COLO829 (cell line): ENCODE measurements at places on chromosomes 1 and 21.

GRCh38 chr1:2946999-2947690 lies 74.1 kb upstream of the ACTRT2 start:
- no peak for DNase-seq

DNA sequence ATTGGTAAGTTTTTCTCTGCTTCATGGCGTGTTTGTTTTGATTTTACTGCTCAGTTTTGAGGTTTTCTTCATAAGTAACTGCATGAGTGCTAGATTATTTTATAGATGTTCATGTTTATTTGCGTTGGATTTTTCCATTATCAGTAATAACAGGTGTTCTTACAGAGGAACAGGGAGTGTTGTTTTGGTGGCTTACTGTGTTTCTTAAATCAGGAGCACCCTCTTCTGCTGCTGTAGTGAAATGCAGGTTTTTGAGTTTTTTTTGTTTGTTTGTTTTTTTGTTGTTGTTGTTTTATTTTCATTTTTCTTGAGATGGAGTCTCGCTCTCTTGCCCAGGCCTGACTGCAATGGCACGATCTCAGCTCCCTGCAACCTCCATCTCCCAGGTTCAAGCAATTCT lies 32.6 kb downstream of the CTBS start:
- no peak for DNase-seq

GRCh38 chr1:2934156-2934540 lies 87.1 kb upstream of the ACTRT2 start:
- DNase-seq, result no peak

GRCh38 chr1:62361431-62361830 lies 42.2 kb upstream of the KANK4 start:
- no peak for DNase-seq

DNA sequence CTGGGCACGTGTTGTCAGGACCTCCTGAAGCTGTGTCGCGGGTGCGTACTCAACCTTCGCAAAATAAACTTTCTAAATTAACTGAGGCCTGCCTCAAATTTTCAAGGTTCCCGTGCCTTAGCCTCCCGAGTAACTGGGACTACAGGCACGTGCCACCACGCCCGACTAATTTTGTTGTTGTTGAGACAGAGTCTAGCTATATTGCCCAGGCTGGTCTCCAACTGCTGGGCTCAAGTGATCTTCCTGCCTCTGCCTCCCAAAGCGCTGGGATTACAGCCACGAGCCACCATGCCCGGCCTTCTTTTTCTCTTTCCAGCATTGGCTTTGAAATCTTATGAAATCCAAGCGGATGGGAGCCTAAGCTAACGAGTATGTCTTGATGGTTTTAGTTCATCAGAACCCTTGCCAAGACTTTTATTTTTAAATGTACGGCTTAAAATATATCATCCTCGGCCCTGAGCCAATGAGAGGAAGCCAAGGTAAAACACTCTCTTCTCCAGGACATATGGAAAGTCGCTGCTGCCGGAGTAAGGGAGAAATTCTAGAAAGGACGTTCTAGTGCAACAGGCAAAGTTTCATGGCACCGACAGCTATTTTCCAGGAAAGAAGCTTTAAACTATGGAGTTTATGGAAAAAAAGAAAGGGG lies 12.7 kb upstream of the ERVH48-1 start:
- no peak for DNase-seq

- no peak for DNase-seq
Observed at GRCh38 chr1:156474966-156475365, 25.6 kb downstream of the MEF2D start.

DNA sequence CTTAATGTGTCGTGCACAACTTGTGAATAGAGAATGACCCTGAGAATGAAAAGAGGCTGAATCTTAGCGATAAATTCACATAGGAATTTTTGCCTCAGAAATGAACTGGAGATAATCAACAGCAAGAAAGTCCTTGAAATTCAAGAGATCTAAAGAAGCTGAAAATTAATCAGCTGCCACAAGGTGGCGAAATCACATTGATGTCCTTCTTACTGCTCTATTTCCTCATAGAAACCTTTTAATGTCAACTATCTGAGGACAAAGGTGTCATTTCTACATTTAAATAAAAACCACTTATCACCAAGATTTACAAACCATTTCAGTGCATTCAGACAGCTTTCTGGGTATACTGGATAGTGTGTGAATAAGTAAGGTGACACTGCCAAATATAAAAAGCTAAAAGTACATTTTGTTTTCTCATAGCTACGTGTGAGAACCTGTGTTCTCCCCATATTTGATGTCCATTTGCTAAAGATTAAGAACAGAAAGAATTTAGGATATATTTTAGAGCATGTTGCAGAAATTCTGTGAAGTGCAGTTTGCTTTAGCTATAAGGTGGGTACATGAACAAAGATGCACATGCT lies 485.3 kb upstream of the PTBP2 start:
- peak; percentile 11 for DNase-seq
